ENCODE measurements at places on chromosomes 11 and 22. TPM values are rescaled to one million over a fixed set of nuclear protein-coding genes. Genes with fewer than 3 reads are reported as not detected.

Gene RTN4RL2
- total RNA-seq: under 0.01 TPM

Gene CD151
- total RNA-seq: 166 TPM

Gene INPPL1
- total RNA-seq: 21.9 TPM

Gene OR52A1
- not detected for total RNA-seq

Gene GGTLC3
- total RNA-seq: not detected

Gene INS
- total RNA-seq: not detected

Gene GDPD4
- not detected for total RNA-seq

Gene TECTA
- total RNA-seq: under 0.01 TPM

Gene FAT3
- not detected for total RNA-seq

Gene OR51B2
- total RNA-seq: not detected

Gene EXPH5
- 27.4 TPM for total RNA-seq

Gene DKK3
- total RNA-seq: 85.4 TPM

Gene KDELR3
- total RNA-seq: 4.0 TPM

Gene TUB
- total RNA-seq: under 0.01 TPM

Gene WNT11
- 0.21 TPM for total RNA-seq

Gene MFNG
- total RNA-seq: 2.1 TPM

All from nasal cavity respiratory epithelium epithelial cell of viscerocranial mucosa (primary cell).